Stimulated activated CD4-positive, alpha-beta T cell treated with anti-CD3 and anti-CD28 coated beads, Interleukin-1b, Interleukin-23, amount 100 ng/mL, for 48 hours (primary cell): ENCODE measurements at places on chromosomes 1 and 21.

DNA sequence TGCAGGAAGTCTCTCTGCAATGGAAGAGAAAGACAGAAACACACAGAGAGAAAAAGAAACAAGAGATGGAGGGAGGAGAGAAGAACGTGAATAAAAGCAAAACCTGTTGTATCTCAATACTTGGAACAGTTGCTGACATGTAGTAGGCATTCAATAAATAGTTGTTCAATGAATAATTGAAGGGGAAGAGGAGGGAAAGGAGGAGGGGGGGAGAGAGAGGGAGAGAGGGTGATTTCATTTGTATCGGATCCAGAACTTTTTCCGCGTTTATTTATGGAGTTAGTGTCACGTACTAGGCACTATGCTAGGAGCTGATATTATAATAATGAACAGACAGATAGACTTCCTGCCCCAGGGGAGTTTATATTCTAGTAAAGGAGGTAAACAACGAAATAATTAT, 144.1 kb downstream of the OMA1 start:
- no peak for DNase-seq

- no peak for DNase-seq
These were observed 133.7 kb upstream of the RUNX3 start for GRCh38 chr1:25063591-25064416.

DNA sequence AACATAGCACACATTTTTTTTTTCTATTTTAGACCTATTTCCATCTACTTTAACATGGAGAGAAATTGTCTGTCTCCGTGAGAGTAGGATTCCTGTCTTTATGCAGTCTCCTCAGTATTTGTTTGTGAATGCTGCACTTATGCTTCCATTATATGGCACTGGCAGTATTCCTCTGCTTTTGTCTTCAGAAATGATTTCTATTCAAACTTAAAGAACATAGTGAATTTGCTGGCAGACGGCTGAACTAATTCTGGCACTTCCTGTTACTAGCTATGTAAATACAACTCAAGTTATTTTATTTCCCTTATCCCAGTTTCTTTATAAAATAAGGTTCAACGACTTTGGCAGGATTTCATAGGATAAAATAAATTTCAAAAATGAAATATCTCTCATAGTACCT, 45.3 kb downstream of the KCTD3 start:
- no peak for DNase-seq

DNA sequence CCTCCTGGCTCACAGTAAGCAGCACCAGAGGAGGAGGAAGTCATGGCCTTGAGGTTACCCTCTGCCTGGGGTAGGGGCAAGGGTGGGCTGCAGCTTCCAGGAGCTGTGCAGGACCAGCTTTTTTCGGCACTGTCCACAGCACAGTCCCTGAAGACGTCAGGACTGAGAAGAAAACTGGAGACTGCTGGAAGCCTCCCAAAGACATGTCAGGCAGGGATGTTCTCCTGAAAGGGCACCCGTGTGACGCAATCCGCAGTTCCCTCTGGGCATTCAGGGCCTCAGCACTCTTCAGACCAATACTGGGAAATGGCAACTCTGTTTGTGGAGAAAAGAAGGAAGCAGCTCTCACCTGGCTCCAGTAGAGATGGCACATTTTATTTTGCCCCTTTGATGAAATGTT, 64.8 kb upstream of the TENT5C start:
- DNase-seq = no peak

DNA sequence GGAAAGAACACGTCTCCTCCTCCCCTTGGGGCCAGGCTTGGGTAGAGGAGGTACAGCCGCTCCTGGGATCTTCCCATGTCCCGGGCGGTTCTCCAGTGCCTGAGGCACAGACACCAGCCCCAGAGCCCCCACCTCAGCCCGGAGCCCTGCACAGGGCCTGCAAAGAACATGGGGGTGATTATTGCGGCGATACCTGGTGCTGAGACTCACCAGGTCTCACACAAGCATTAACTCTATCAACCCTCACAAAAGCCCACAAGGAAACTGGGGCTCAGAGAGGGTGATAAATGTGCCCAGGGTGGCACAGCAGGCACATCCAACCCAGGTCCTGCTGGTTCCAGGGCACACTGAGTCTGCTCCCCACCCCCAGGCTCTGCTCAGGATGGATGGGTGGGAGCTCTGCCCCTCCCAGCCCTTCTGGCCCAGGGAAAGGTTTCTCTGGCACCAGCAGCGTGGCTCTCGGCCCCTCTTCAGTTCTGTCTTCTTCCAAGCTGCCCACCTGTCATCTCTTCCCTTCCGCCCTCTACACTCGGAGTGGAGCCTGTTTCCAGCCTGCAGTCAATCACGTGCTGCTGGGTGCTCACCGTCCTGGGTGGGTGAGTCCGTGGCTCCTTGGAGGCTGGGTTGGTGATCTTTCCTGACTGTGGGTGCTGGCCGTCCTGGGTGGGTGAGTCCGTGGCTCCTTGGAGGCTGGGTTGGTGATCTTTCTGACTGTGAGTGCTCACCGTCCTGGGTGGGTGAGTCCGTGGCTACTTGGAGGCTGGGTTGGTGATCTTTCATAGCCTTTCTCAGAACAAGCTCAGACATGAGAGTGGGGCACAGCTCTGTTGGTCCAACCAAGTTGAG, 53.6 kb upstream of the AJAP1 start:
- DNase-seq = no peak

- DNase-seq = no peak
These were observed 103.8 kb downstream of the EPHB2 start for GRCh38 chr1:22814176-22815042.

GRCh38 chr21:30839304-30839703, 9.7 kb upstream of the KRTAP7-1 start:
- DNase-seq = peak; percentile 46

DNA sequence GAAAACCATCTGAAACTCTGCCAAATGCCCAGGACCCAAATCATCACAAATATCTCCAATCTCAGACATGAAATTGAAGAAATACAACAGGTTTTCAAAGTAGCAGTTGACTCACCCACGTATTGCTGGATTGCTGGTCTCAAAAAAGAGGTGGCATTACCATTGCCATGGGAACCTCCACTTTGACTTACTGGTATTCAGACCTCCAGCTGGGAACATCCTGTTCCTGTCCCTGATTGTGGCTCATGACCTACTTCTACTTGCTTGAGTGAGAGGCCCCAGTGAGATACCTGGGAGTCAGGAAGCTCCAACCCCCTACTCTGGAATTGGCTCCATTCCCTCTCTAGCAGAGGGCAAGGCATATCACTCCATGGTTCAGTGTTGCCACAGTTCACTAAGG, 64.6 kb downstream of the NMNAT2 start:
- DNase-seq = no peak

DNA sequence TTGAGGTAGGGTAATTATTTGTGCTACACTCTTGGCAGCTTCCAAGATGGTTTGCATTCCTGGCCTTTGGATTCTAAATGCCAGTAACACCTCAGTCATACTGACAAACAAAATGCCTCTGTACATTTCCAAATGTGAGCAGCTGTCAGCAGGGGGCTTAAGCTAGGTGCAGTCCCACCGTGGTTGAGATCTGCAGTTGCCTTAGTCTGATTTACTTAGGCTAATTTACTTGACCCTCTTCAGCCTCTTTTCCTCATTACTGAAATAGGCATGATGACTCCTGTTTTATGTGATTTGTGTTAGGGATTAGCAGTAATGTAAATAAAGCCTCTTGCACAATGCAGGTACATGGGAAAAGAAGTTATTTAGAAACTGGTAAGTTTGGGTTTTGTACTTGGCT, 13.5 kb upstream of the SPATA1 start:
- DNase-seq = no peak

- DNase-seq = no peak
These were observed 9.0 kb upstream of the VHLL start for GRCh38 chr1:156308078-156308477.
